Posterior vena cava (tissue), 2 donors: ENCODE measurements at places on chromosomes 13 and 19. TPM values are rescaled to one million over a fixed set of nuclear protein-coding genes. Genes with fewer than 3 reads are reported as not detected.

ATXN8OS gene
- total RNA-seq: not detected

RNF113B gene
- total RNA-seq: not detected

OR7A5 gene
- not detected for total RNA-seq

ZNF492 gene
- 0.33 TPM for total RNA-seq

SIRT6 gene
- 16.4 TPM for total RNA-seq

GJB6 gene
- total RNA-seq: not detected

CHST8 gene
- 0.97 TPM for total RNA-seq

MYO16 gene
- 0.43 TPM for total RNA-seq
